ENCODE measurements at places on chromosomes 7 and 10.

GRCh38 chr10:75766106-75766505 is 334.7 kb downstream of the LRMDA start:
- DNase-seq: no peak

DNA sequence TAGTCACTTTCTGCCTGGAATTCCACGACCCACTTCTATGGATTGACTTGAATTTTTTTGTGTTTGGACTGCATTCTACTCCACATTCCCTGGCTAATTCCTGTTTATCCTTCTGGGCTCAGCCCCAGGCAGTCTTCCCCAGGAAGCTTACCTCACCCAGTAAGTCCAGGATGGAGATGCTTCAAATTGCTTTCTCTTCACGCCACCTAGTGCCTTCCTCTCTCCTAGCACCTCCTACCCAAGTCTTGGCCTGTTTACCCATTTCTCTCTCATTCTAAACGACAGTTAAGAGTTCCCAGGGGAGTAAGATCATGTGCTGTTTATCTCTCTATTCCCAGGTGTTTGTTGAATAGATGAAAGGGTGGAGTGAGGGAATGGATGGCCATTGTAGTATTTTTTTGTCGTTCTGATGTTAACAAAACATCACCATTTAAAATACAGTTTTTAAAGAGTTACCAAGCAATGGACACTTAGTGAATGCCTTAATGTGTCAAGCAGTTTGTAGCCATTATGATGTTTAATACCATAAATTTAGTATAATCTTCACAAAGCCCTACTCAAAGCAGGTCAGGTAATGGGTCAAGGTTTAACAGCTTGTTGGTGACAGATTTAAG is 45.5 kb upstream of the TARP start:
- DNase-seq: peak; percentile 71

DNA sequence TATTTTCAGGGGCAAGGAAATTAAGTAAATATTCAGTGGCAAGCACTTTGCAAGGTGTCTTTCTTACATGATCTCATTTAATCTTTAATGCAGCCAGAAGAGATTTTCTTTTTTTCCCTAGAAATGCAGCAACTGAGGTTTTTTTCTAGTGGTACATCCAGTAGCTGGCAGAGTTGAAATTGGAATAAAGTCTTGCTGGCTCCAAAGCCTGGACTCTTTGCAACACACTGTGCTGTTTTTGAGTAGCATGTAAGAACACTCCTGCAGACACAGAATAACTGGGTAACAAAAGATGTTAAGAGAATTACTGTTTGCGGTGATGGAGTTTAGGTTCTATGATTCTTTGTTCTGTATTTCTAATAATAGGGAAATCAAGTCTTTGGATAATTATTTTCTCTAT is 123.6 kb downstream of the PON1 start:
- no peak for DNase-seq

GRCh38 chr10:70048030-70048723 is 4.5 kb upstream of the MACROH2A2 start:
- no peak for DNase-seq

GRCh38 chr10:112663234-112664125 is 216.5 kb downstream of the VTI1A start:
- DNase-seq: no peak

DNA sequence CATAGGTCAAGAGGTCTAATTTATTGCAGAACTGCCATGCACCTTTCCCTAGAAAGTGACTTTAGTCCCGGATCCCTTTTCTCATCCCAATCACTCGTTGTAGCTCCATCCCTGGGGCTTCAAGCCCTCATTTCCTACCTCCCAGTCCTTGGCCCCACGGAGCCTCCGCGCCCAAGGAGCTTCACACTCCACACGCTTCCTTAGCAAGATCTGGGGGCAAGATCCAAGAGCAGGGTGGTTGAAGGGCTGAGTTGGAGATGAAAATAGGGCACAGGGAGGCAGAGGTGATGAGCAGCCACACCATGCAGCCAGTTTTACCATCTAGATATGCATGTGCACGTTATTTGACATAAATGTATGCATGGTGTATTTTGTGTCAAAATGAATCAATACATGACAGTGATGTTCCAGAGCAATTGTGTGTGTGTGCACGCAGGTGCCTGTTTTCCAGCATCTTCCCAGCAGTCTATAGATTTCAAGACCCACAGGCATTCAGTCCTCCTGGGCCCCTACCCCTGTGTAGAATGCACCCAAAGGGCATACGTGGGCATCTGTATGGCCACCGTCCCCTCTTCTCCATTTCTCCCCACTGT is 6.0 kb upstream of the TRPV6 start:
- no peak for DNase-seq

DNA sequence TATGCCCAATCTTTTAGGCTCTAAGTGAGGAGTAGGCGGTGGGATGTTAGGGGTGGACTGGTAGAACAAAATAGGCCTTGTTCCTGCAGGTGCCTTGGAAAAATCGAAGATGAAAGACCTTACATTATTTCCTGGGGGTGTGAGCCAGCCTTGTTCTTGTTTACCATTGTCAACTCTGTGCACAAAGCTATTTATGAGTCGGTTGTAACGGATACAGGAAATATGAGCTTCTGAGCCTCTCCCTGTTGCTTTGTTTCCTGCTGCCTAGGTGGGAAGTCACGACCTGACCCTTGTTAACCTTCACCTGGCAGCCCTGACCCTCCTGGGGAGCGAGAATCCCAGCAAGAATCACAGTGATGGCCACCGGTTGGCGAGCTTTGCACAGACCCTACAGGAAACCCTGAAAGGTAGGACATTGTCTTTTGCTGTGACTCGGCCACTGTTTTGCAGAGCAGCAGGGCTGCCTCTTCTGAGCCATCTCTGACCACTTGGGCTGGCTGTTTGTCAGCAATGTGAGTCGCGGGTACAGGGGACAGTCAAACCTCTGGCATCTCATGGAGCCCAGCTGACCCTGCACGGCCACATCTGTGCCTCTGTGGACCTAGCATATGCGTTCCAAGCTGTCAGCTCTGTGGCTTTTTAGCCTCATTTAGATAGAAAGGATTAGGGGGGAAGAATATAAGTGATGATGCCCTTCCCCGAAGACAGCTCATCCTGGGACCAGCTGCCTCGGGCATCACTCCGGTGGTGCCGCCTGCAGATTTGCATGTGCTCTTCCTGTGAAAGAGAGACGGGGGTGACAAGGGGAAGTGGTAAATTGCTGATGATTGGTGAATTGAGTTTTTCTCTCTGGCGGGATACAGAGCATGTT is 102.1 kb upstream of the ANLN start:
- DNase-seq: no peak

DNA sequence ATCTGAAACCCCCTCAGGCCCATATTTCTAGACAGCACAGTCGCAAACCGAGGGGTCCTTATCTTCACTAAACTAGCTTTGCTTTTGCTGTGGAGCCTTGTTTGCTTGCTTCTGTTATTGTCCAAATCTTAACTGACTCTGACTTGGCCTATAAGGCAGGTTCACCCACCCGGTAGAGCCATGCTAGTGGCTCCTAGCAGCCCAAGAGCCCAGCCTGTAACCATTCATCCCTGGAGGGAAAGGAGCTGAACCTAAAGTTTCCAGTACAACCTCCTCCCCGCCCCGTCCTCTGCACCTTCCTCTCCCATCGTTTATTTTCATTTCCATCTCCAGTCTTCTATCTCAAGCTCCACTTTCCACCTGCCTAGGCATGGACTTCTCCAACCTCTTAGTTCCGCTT is 345.7 kb downstream of the PTPRN2 start:
- DNase-seq: no peak

- DNase-seq: no peak
Measured at GRCh38 chr10:60611291-60611747, 167.0 kb upstream of the CDK1 start.

- DNase-seq: no peak
Measured at GRCh38 chr10:43013065-43013464, 63.8 kb upstream of the RET start.
